ENCODE measurements at places on chromosomes 7 and 10.

- no peak for DNase-seq
These were observed 36.2 kb downstream of the CHST3 start for GRCh38 chr10:72000073-72001032.

- no peak for DNase-seq
These were observed 186.4 kb upstream of the RHOBTB1 start for GRCh38 chr10:61130366-61130765.

DNA sequence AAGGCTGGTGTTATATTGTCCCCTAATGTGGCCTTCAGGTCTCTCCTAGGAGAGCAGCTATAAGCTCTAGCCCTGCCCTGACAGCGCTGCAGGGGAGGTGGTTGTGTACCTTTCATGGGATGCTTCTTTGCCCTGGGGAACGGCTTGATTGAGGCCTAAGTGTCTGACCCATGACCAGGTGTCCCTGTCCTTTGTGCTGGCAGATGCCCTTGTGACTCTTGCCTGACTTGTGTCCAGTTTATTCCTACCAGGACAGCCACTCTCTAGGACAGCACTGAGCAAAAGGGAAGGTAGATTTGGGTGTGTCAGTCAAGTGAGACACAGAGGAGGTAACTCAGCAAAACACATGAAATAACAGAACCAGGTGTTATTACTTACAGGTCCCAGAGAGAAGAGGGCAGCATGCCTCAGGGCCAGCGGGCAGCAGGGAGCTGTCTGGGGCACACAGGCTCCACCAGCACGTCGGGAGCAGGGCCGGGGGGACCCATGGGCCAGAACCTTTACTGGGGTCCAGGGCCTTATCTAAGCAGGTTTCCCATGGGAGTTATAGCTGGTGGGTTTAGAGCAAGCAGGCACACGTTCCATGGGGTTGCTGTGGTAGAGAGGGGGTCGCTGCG lies 10.7 kb upstream of the CHST15 start:
- no peak for DNase-seq

GRCh38 chr7:22005151-22005550 lies 59.5 kb upstream of the CDCA7L start:
- no peak for DNase-seq

DNA sequence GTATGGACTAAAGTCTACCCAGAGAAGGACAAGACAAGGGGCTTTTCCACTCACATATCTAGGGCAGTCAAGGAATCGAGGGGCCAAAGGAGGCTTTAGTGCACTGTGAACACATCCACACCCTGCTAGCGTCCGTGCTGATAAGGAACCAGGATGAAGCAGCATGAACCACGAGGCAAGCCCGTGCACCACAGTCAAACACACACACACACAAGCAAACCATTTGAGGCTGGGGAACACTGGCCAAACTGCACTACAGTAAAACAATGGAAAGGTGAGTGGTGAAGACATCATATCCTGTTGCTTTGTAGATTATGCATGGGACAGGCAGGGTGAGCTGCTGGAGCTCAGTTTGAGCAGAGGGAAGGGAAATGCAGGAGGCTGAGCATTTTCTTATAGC lies 177.4 kb upstream of the CDCA7L start:
- DNase-seq: no peak

DNA sequence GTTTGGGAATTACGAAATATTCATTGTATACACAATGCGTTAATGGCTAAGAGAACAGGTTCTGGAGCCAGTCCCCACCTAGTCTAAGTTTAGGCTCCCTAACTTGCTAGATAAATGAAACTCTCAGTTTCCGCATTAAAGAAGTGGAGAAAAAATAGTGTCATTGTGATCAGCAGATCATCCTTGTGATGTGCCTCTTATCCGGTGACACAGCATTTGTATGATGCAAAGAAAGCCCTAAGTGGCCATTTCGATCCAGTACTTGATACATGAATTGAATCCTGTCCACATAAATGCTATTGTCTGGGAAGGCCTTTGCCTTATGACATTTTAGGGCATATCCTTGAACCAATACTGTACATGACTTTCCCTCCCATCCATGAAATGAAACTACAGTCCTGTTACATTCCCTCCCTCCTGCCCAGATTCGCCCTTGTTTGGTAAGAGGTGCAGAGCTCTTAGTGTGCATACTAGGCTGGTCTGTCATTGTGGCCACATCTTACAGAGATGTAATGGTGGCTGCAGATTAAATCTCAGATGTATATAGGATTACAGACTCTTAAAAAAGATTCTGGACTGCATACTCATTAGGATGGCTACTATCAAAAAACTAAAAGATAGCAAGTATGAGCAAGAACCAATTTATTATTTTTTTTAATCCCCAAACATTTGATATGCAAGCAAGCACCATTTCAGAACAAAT lies 80.9 kb downstream of the LRRC4 start:
- DNase-seq: no peak

DNA sequence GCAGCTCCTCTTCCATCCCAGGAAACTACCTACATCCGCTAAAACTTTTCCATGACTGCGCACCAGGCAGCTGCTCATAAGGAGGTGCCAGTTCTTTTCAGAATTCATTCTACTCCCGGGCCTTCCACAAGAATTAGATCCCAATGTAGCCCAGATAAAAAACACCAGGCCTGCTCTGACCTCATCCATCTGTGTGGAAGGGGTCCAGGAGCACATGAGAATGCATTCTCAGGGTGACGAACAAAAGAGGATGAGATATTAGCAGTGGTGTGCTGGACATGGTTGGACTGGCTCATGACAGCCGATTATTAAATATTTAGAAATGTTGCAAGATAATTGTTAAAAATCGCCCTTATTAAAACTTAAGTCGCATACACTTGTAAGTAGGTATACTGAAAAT lies 43.2 kb upstream of the STEAP1B start:
- DNase-seq: no peak

- DNase-seq: no peak
These were observed 141.0 kb downstream of the AOAH start for GRCh38 chr7:36583318-36583717.

DNA sequence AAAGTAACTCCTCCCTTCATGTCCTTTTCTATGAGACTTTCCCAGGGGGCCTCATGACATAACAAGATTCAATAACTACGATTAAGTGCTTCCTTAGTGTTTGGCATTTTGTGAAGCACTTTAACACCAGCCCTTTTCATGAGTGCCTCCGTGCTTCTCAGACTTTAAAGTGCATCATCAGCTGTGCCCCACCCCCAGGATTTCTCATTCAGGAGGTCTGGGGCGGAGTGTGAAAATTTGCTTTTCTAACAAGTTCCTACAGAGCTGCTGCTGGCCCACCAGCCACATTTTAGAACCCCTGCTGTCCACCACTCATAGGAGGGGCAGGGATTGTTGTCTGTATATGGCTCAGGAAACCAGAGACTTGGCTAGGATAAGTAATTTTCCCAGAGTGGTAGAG lies 445.3 kb downstream of the LRMDA start:
- no peak for DNase-seq

GRCh38 chr7:76269895-76270294 lies 32.6 kb upstream of the HSPB1 start:
- no peak for DNase-seq
